ENCODE measurements at places on chromosomes 12 and 14.

DNA sequence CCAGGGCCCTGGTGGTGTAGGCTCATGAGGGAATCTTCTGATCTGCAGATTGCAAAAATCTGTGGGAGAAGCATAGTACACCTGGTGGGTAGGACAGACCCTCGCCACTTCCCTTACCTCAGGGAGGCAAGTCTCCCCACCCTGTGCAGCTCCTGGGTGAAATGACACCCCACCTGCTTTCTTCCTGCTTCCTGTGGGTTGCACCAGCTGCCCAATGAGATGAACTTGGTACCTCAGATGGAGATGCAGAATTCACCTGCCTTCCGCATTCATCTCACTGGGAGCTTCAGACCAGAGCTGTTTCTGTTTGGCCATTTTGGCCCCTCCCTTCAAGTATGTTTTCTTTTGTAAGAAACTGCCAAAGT, 4.7 kb downstream of the CLEC2D start:
- DNase-seq, result no peak

DNA sequence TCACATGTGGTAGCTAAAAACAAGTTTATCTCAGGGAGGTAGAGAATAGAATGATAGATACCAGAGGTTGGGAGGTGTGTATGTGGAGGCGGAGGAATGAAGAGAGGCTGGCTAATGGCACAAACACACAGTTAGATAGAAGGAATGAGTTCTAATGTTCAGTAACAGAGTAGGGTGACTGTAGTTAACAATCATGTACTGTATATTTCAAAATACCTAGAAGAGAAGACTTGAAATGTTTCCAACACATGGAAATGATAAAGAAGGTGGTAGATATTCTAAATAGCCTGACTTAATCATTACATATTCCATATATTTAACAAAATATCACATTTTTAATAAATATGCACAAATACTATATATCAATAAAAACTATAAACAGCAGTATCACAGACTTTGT, 8.9 kb upstream of the IFNG-AS1 start:
- no peak for DNase-seq

GRCh38 chr14:95011445-95012006, 145.8 kb downstream of the DICER1 start:
- DNase-seq, result no peak

DNA sequence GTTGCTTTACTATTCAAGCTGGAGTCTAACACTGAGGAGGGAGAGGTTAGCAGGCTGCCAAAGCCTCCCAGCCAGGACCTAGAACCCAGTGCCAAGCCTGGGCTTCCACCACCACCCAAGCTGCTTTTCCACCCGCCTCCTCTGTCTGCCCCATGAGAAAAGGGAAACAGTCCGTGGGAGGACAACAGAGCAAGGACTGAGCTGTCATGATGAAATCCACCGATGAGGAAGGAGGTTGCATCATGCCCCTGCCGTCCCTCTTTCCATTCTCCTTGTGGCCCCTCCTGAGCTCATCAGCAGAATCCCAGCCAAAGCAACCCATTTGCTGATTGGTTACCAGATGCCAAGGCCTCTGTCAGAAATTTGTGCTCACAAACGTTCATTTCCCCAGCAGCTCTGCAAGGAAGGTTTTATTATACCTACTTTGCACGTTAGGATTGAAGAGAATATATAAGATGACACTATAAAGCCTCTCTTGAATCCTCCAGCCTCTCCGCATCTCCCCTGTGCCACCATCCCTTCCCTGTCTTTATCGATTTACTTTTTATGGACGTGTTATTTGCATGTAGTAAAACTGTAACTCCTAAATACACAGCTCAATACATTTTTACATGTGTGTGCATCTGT, 6.3 kb upstream of the SERPINA1 start:
- DNase-seq, result no peak
